ENCODE measurements at places on chromosomes 2 and 18.

- no peak for DNase-seq
Observed at GRCh38 chr2:232502511-232502910, 14.9 kb upstream of the ECEL1 start.

GRCh38 chr18:61949946-61950345, 57.1 kb upstream of the RNF152 start:
- DNase-seq, result peak; percentile 83

DNA sequence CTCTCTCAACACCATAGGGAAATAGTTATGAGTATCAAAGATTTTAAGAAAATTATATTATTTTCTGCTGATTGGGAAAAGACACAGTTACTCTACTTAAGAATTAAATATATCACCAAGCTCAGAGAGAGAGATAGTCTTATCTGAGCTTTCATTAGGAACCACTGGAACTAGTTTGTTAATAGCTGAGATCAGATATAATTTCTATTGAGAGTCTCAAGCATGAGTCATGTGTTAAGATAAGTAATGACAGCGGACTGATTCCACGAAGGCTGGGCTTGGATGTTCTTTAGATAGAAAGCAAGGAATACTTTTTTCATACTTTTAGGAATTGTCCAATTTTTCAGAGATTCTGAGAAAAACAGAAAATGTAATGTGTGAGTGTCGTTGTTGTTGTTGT, 44.4 kb upstream of the RBM44 start:
- DNase-seq, result no peak

DNA sequence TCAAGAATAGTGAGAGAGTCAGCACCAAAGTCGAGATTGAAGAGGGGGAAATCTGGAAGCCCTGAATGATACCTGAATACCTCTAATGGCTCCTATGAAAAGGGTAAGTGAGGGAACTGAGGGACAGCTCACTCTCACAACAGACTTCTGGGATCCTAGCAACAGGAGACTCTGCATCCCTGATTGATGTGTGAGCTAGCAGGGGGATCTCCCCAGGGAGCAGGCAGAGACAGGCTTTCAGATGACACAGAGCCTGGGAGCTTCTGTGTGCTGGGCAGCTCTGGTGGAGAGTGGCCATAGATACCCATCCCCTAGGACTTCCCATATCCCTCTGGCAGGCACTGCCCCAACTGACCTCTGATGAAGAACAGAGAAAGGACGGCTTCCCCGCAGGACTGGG, 206.2 kb downstream of the EXOC6B start:
- DNase-seq, result no peak
